ENCODE measurements at places on chromosomes 11 and 22.

GRCh38 chr22:22073769-22074561 lies 91.4 kb upstream of the TOP3B start:
- no peaks in the 10 kb centered on the region for H3K36me3 ChIP-seq
- H3K27me3 ChIP-seq: no peaks in the 10 kb centered on the region
- no peak overlapping the region for H3K27ac ChIP-seq
- H3K4me3 ChIP-seq: no peak overlapping the region
- no peaks in the 10 kb centered on the region for H3K4me1 ChIP-seq

DNA sequence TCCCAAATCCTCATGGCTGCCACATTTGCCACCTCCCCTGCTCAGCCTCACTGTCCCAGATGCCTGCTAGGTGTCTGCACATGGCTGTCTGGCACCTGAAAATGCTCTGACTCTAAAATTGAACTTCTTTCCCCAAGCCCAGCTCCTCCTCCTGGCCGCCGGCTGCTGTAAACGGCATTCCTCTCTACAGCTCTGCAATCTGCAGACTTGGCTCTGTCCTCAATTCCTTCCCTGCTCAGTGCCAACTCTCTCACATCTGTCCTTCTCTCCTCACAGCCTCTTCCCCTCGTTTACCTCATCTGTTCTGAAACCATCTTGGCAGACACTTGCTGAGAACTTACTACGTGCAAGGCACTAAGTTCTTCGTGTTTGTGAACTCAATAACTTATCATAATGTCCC lies 169.4 kb upstream of the SYT13 start:
- H3K27me3 ChIP-seq: peaks cover 6% of the 10 kb centered on the region
- no peak overlapping the region for H3K27ac ChIP-seq
- H3K4me3 ChIP-seq: no peak overlapping the region
- DNase-seq: no peak
- H3K36me3 ChIP-seq: no peaks in the 10 kb centered on the region
- H3K4me1 ChIP-seq: no peaks in the 10 kb centered on the region

DNA sequence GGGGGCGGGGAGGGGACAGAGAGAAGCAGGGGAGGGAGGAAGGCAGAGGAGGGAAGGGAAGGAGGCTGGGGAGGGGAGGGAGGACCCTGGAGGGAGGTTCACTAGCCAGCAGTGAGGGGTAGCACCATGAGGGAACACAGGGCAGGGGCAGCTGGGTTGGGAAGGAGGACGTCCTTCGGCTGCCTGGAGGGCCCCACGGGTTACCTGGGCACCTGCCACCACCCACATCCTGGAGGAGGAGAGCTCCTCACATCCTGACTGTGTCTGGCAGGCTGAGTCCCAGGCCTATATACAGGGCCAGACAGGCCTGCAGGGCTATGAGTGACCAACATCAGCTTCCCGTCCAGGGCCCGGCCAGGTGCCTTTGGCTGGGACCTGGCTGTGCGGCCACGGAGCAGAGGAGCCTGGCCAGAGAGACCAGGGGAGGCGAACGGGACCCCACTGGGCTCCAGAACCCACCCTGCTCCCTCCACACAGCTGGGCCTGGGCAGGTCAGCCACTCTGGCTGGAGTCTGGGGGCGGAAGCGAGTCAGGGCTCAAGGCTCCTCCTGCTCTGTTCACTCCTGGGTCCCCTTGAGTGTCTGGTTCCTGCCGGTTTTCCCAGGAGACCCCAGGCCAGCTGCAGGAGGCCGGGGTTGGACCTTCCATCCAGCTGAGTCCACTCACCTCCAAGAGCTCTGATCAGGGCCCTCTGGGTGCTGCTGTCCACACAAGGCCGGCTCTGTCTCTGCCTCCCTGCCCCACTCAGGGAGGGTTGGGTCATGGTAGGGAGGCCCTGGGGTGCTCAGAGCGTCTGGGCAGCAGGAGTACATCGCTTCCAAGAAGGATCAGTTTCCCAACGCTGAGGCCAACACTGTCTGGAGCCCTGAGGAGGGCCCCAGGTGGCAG lies 677.7 kb downstream of the BRD1 start:
- no peaks in the 10 kb centered on the region for H3K27me3 ChIP-seq
- H3K4me3 ChIP-seq: no peak overlapping the region
- H3K4me1 ChIP-seq: no peaks in the 10 kb centered on the region
- no peak for DNase-seq

- no peak for DNase-seq
- H3K27ac ChIP-seq: no peak overlapping the region
- no peak overlapping the region for H3K4me3 ChIP-seq
- H3K27me3 ChIP-seq: peaks cover 6% of the 10 kb centered on the region
- peaks cover 3% of the 10 kb centered on the region for H3K4me1 ChIP-seq
Observed at GRCh38 chr11:73203322-73203721, 14.8 kb upstream of the P2RY2 start.

DNA sequence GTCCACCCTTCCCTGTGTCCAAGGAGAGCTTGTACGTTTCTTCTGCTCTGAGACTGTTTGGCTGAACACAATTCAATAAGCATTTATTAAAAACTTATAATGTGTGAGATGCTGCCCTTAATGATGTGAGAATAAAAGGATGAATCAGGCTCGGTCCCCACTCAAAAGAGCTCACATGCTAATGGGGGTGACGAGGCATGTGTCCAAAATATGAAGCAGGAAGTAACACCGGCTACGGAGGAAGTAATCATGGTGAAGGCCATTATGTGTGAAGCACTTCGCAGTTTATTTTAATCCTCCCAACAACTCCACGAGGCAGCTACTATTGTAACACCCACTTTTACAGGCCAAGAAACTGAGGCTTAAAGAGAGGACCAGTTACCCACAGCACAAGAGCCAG lies 3.4 kb upstream of the RASD2 start:
- no peak for DNase-seq
- H3K27me3 ChIP-seq: peaks cover 14% of the 10 kb centered on the region
- no peak overlapping the region for H3K27ac ChIP-seq
- peaks cover 24% of the 10 kb centered on the region for H3K4me1 ChIP-seq

DNA sequence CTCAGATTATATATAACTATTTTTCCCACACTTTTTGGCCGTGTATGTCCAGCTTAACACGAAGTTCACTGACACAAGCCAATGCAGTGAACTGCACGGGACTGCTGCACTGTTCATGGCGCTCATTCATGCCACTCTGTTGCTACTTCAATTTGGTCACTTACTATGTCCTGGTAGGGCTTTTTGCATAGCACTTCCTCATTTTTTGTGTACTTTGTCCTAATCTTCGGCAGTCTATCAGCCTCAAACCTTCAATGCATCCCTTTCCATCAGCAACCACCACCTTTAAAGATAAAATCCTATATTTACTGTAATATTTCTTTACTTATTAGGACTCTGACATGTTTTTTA lies 18.7 kb upstream of the ARHGAP32 start:
- no peaks in the 10 kb centered on the region for H3K4me1 ChIP-seq
- no peak for DNase-seq
- no peak overlapping the region for H3K4me3 ChIP-seq
- no peaks in the 10 kb centered on the region for H3K36me3 ChIP-seq
- H3K27me3 ChIP-seq: no peaks in the 10 kb centered on the region

DNA sequence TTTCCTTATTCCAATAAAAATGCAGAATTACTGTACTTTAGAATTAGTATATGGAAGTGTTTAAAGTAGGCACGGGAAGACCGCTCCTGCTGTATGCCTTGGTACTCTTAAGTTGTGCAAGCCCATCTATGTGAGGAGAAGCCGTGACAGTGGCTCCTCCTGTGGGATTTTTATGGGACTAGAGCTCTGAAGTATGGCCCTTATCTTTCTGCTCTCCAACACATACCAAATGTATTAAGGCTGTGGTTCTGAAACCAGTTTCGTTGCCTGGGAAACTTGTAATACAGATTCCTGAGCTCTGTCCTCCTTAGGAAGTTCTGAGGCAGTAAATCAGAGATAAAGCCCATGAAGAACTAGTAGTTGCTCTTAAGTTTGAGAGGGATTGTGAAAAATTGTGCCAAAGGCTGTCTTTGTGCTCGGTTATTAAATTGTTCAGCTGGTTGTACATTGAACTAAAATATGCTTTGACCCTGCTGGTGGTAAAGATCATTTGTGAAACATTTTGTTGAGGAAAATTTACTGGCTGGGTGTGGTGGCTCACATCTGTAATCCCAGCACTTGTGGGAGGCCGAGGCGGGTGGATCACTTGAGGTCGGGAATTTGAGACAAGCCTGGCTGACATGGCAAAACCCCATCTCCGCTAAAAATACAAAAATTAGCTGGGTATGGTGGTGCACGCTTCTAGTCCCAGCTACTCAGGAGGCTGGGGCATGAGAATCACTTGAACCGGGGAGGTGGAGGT lies 29.3 kb downstream of the RTN3 start:
- peaks cover 3% of the 10 kb centered on the region for H3K36me3 ChIP-seq
- DNase-seq: no peak
- H3K4me1 ChIP-seq: no peaks in the 10 kb centered on the region
- H3K4me3 ChIP-seq: no peak overlapping the region
- H3K27me3 ChIP-seq: no peaks in the 10 kb centered on the region
- H3K27ac ChIP-seq: no peak overlapping the region

GRCh38 chr11:29435421-29435820 lies 581.4 kb downstream of the KCNA4 start:
- H3K4me1 ChIP-seq: no peaks in the 10 kb centered on the region
- H3K27ac ChIP-seq: no peak overlapping the region
- H3K27me3 ChIP-seq: no peaks in the 10 kb centered on the region
- no peaks in the 10 kb centered on the region for H3K36me3 ChIP-seq
- DNase-seq: no peak

GRCh38 chr11:77819921-77820564 lies 479 bp downstream of the RSF1 start:
- peak overlapping the region; percentile 84 for H3K4me3 ChIP-seq
- H3K36me3 ChIP-seq: no peaks in the 10 kb centered on the region
- peak overlapping the region; percentile 95 for H3K27ac ChIP-seq
- H3K27me3 ChIP-seq: no peaks in the 10 kb centered on the region

DNA sequence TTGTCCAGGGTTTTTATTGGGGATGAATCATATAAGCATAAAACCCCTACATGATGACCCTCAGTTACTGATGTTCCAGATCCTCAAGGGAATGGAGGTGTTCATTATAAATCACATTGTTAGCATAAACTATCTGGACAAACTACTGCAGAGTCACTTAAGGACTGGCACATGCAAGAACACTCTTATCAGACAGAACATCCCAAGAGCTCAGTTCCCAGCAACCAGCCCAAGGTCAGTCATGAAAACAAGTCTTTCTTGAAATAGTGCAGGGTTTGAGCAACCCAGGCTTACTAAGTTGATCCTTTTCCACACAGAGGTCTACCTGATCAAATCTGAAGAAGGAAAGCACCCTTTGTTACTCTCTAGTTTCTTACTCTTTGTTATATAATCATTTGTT lies 13.5 kb upstream of the PTS start:
- H3K4me3 ChIP-seq: no peak overlapping the region
- no peak overlapping the region for H3K27ac ChIP-seq
- no peaks in the 10 kb centered on the region for H3K36me3 ChIP-seq
- H3K4me1 ChIP-seq: peaks cover 3% of the 10 kb centered on the region
- no peaks in the 10 kb centered on the region for H3K27me3 ChIP-seq

- no peak for DNase-seq
- no peak overlapping the region for H3K27ac ChIP-seq
- H3K4me3 ChIP-seq: no peak overlapping the region
- H3K36me3 ChIP-seq: no peaks in the 10 kb centered on the region
Observed at GRCh38 chr11:33551051-33551450, 149.6 kb downstream of the C11orf91 start.

DNA sequence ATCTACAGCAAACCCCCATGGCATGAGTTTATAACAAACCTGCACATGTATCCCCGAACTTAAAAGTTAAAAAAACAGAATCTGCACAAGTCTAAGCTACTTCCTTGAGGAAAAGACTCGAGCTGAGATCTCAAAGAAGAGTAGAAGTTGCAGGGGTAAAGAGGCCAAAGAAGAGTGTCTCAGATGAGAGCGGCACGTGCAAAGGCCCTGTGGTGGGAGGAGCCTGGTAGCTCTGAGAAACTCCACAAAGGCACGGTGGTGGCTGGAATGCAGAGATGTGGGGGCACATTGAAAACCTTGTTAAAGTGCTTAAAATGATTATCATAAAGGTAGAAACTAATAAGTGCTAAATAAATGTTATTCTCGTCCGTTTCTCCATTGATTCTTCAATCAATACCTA lies 103.2 kb upstream of the GRK3 start:
- H3K27me3 ChIP-seq: no peaks in the 10 kb centered on the region
- no peak for DNase-seq
- peaks cover 36% of the 10 kb centered on the region for H3K36me3 ChIP-seq
- no peak overlapping the region for H3K4me3 ChIP-seq

- DNase-seq: no peak
- H3K36me3 ChIP-seq: peaks cover 2% of the 10 kb centered on the region
- H3K27ac ChIP-seq: no peak overlapping the region
- peaks cover 18% of the 10 kb centered on the region for H3K4me1 ChIP-seq
- no peaks in the 10 kb centered on the region for H3K27me3 ChIP-seq
Observed at GRCh38 chr22:17845790-17846189, 71.5 kb upstream of the BID start.

DNA sequence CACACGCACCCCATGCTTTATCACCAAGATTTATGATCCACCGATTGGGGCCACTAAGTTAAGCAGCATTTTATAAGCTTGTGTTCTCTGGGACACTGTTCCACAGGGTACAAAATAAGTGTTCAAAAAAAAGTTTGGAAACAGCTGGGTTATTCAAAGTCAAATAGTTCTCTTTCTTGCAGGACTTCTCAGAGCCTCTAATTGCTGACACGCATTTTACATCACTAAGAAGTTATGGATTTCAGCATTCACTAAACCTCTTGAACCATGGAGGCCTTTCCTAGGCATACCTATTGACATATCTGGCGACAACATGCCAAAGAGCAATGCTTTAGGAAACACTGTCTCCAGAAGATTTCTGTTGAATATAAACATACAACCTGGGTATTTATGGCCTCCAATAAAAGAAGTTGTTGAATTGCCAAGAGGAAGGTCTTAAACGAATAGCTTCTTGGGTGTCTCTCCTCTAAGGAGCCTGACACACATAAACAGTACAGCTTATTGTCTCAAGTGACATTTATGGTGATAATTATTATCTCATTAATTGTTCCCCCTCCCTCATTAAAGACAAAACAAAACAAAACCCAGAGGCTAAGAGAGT lies 147.1 kb upstream of the ARHGAP20 start:
- H3K4me3 ChIP-seq: no peak overlapping the region
- H3K27ac ChIP-seq: no peak overlapping the region
- H3K36me3 ChIP-seq: no peaks in the 10 kb centered on the region
- H3K4me1 ChIP-seq: no peaks in the 10 kb centered on the region

- H3K27ac ChIP-seq: no peak overlapping the region
- no peak for DNase-seq
- H3K36me3 ChIP-seq: no peaks in the 10 kb centered on the region
- H3K4me3 ChIP-seq: no peak overlapping the region
Observed at GRCh38 chr22:17332109-17332800, 37.0 kb upstream of the CECR2 start.
